ENCODE measurements at places on chromosomes 2 and 18. TPM values are rescaled to one million over a fixed set of nuclear protein-coding genes. Genes with fewer than 3 reads are reported as not detected.

DUSP19 gene
- 0.49 TPM for total RNA-seq

GYPC gene
- 50.1 TPM for total RNA-seq

ACADL gene
- not detected for total RNA-seq

ANKRD62 gene
- not detected for total RNA-seq

TP53I3 gene
- 6.3 TPM for total RNA-seq

THADA gene
- total RNA-seq: 43.2 TPM

TCF23 gene
- total RNA-seq: 0.07 TPM

LOXL3 gene
- 1.4 TPM for total RNA-seq

CREG2 gene
- total RNA-seq: not detected

TUBA4A gene
- total RNA-seq: 192 TPM

CFAP210 gene
- total RNA-seq: not detected

IL37 gene
- total RNA-seq: not detected

ICA1L gene
- 7.3 TPM for total RNA-seq

- H3K4me1 ChIP-seq: peaks cover 11% of the 10 kb centered on the region
- DNase-seq: no peak
- H3K4me3 ChIP-seq: no peak overlapping the region
Observed at GRCh38 chr2:232412986-232413385, 6.3 kb downstream of the ALPG start.

GRCh38 chr2:181262782-181263181 is 194.4 kb upstream of the ITGA4 start:
- DNase-seq: no peak
- H3K4me1 ChIP-seq: peaks cover 2% of the 10 kb centered on the region
- H3K27ac ChIP-seq: no peak overlapping the region
- no peaks in the 10 kb centered on the region for H3K36me3 ChIP-seq

- no peaks in the 10 kb centered on the region for H3K36me3 ChIP-seq
- no peak for DNase-seq
- peaks cover 77% of the 10 kb centered on the region for H3K4me1 ChIP-seq
- no peaks in the 10 kb centered on the region for H3K27me3 ChIP-seq
Observed at GRCh38 chr2:459931-460330, 172.0 kb upstream of the ALKAL2 start.

DNA sequence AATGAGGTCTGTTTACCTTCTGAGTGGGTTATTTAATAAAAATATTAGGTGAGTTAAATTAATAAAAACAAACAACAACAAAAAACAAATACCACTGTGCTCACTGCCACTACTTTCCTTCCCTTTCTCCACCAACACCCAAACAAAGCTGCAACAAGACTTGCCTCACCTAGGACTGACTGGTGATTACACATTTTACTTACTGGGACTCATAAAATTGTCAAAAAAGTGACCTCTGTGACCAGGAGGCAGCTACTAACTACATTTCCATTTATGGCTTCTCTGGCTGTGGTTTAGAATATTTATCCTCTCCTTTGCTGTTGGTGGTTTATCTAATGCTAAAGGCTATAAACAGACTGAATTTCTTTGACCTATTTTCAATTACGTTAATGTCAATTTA is 39.8 kb downstream of the EFEMP1 start:
- DNase-seq: no peak
- no peaks in the 10 kb centered on the region for H3K4me1 ChIP-seq
- no peak overlapping the region for H3K4me3 ChIP-seq
- H3K36me3 ChIP-seq: no peaks in the 10 kb centered on the region
- H3K27me3 ChIP-seq: no peaks in the 10 kb centered on the region

DNA sequence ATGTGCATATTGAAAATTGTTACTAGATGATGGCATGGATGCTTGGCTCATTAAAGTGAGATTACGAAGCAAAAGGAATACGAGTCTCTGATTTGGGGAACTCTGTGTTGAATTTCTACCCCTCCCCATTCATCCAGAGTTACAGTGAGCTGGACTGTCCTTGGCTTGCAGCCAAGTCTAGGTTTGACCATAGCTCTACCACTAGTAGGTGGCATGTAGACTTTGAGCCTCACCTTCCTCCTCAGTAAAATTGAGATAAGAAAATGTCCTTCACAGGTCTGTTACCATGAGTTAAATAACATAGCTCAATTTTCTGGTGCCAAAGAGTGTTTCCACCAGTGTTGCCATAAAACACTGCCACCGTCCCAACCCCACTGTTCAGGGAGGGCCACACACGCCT is 727.6 kb upstream of the ID2 start:
- H3K27ac ChIP-seq: no peak overlapping the region
- no peaks in the 10 kb centered on the region for H3K27me3 ChIP-seq
- no peaks in the 10 kb centered on the region for H3K4me1 ChIP-seq
- H3K4me3 ChIP-seq: no peak overlapping the region

GRCh38 chr2:73564986-73565385 is 77.2 kb downstream of the NAT8 start:
- H3K4me3 ChIP-seq: no peak overlapping the region
- H3K27me3 ChIP-seq: no peaks in the 10 kb centered on the region
- no peaks in the 10 kb centered on the region for H3K4me1 ChIP-seq
- H3K27ac ChIP-seq: no peak overlapping the region
- DNase-seq: no peak

- peaks cover 18% of the 10 kb centered on the region for H3K27me3 ChIP-seq
- peaks cover 5% of the 10 kb centered on the region for H3K36me3 ChIP-seq
- no peak for DNase-seq
- no peak overlapping the region for H3K27ac ChIP-seq
Observed at GRCh38 chr18:57806978-57807285, 3.8 kb upstream of the ATP8B1 start.

DNA sequence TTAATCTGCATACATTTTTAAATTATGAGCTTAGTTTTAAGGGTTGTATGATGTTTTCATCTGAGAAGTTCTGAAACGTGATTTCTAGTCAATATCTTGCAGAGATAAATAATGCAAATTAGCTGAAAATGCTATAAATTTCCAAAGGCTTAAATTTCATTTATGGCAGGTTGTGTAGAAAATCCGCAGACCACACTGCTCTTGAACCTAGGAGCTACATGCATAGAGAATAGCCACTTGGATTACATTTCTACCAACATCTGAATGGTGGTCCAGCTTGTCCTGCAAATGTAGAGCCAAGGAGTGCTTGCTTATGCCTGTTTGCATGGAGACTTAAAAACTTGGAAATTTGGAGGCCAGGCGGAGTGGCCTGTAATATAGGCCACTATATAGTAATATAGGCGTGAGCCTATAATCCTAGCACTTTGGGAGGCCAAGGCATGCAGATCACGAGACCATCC is 6.8 kb downstream of the MAT2A start:
- peaks cover 89% of the 10 kb centered on the region for H3K36me3 ChIP-seq
- no peak overlapping the region for H3K27ac ChIP-seq
- H3K4me3 ChIP-seq: no peak overlapping the region
- DNase-seq: no peak
- no peaks in the 10 kb centered on the region for H3K27me3 ChIP-seq

GRCh38 chr2:230721712-230722111 is 9.1 kb downstream of the CAB39 start:
- H3K4me3 ChIP-seq: peak overlapping the region; percentile 13
- no peak for DNase-seq
- no peaks in the 10 kb centered on the region for H3K27me3 ChIP-seq
- peak overlapping the region; percentile 72 for H3K27ac ChIP-seq

GRCh38 chr2:232502911-232503808 is 15.5 kb upstream of the ECEL1 start:
- peak; percentile 39 for DNase-seq
- peaks cover 45% of the 10 kb centered on the region for H3K27me3 ChIP-seq
- no peak overlapping the region for H3K27ac ChIP-seq
- H3K4me3 ChIP-seq: peak overlapping the region; percentile 50
- H3K36me3 ChIP-seq: no peaks in the 10 kb centered on the region

DNA sequence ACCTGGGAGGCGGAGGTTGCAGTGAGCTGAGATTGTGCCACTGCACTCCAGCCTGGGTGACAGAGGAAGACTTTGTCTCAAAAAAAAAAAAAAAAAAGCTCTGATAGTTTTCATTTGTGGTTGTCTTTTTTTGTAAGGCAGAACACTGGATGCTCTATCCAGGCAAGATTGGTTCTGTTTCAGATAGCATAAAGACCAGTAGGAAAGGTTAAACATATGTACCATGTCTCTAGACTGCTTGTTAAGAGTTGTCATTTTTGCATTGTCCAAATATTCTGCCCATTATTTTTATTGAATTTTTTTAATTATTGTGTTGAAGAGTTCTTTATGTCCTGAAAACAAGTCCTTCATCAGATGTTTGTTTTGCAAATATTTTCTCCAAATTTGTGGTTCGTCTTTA is 60.0 kb downstream of the NCOA1 start:
- H3K27ac ChIP-seq: no peak overlapping the region
- H3K4me3 ChIP-seq: no peak overlapping the region
- H3K27me3 ChIP-seq: no peaks in the 10 kb centered on the region
- peaks cover 33% of the 10 kb centered on the region for H3K36me3 ChIP-seq

GRCh38 chr2:105517814-105518705 is 119.2 kb upstream of the FHL2 start:
- DNase-seq: no peak
- H3K4me1 ChIP-seq: no peaks in the 10 kb centered on the region
- no peaks in the 10 kb centered on the region for H3K36me3 ChIP-seq
- H3K27ac ChIP-seq: no peak overlapping the region

GRCh38 chr2:178550352-178550751 is 70.1 kb downstream of the PLEKHA3 start:
- no peak overlapping the region for H3K27ac ChIP-seq
- peaks cover 3% of the 10 kb centered on the region for H3K4me1 ChIP-seq
- peaks cover 92% of the 10 kb centered on the region for H3K36me3 ChIP-seq
- H3K4me3 ChIP-seq: no peak overlapping the region
- no peaks in the 10 kb centered on the region for H3K27me3 ChIP-seq

- no peak overlapping the region for H3K27ac ChIP-seq
- H3K27me3 ChIP-seq: peaks cover 24% of the 10 kb centered on the region
- H3K4me3 ChIP-seq: no peak overlapping the region
- H3K36me3 ChIP-seq: no peaks in the 10 kb centered on the region
- H3K4me1 ChIP-seq: no peaks in the 10 kb centered on the region
Observed at GRCh38 chr2:20217041-20217970, 7.6 kb downstream of the SDC1 start.

DNA sequence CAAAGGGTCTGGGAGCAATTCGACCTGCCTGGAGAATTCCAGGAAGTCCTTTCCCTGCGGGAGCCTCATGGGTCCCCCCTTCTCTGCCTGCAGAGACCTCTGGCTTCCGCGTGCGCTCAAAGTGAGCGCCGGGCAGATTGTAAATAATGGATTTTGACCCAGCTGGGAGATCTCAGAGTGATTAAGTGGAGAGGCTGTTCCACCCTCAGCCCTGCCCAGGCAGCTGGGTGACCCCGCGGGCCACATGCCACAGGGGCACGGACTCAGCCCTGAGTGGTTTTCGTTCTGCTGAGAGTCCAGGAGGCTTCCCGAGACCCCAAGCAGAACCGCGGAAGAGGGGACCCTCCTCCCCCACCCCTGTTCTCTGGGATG is 1.2 kb downstream of the KCNG2 start:
- peaks cover 19% of the 10 kb centered on the region for H3K4me1 ChIP-seq
- H3K36me3 ChIP-seq: no peaks in the 10 kb centered on the region
- DNase-seq: no peak
- peaks cover 22% of the 10 kb centered on the region for H3K27me3 ChIP-seq
- peak overlapping the region; percentile 53 for H3K4me3 ChIP-seq

- H3K27ac ChIP-seq: no peak overlapping the region
- no peaks in the 10 kb centered on the region for H3K4me1 ChIP-seq
- H3K36me3 ChIP-seq: no peaks in the 10 kb centered on the region
- peaks cover 6% of the 10 kb centered on the region for H3K27me3 ChIP-seq
Observed at GRCh38 chr2:36333350-36334012, 22.1 kb upstream of the CRIM1 start.

- no peaks in the 10 kb centered on the region for H3K27me3 ChIP-seq
- H3K4me3 ChIP-seq: no peak overlapping the region
- H3K4me1 ChIP-seq: peaks cover 39% of the 10 kb centered on the region
Observed at GRCh38 chr2:68813596-68813995, 57.6 kb downstream of the BMP10 start.

GRCh38 chr2:95056461-95057459 is 31.3 kb downstream of the MAL start:
- peaks cover 2% of the 10 kb centered on the region for H3K4me1 ChIP-seq
- H3K4me3 ChIP-seq: no peak overlapping the region
- H3K27ac ChIP-seq: no peak overlapping the region
- H3K27me3 ChIP-seq: peaks cover 17% of the 10 kb centered on the region

DNA sequence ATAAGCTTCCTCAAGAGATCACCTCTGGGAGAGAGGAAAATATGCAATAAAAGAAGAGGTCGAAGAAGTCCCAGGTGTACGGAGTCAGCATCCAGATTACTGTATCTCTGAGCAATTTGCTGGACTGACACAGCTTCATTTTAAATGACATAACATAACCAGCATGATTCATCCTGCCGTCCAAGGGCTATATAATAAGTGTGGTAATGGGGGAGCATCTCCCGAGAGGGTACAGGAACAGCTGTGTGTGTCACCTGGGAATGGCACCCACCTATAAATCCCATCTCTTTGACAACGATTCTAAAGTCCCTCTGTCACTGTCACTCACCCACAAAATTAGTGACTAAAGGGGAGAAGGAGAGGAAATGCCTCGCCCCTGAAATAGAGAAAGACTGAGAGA is 19.3 kb upstream of the FZD7 start:
- H3K27ac ChIP-seq: no peak overlapping the region
- peaks cover 46% of the 10 kb centered on the region for H3K27me3 ChIP-seq
- H3K4me3 ChIP-seq: no peak overlapping the region
- DNase-seq: no peak
- H3K4me1 ChIP-seq: no peaks in the 10 kb centered on the region
- no peaks in the 10 kb centered on the region for H3K36me3 ChIP-seq

- no peak overlapping the region for H3K27ac ChIP-seq
- H3K36me3 ChIP-seq: peaks cover 57% of the 10 kb centered on the region
- H3K27me3 ChIP-seq: no peaks in the 10 kb centered on the region
- no peaks in the 10 kb centered on the region for H3K4me1 ChIP-seq
- H3K4me3 ChIP-seq: no peak overlapping the region
Observed at GRCh38 chr2:200993097-200993496, 29.6 kb upstream of the ORC2 start.

- H3K4me3 ChIP-seq: peak overlapping the region; percentile 24
- no peaks in the 10 kb centered on the region for H3K27me3 ChIP-seq
- peaks cover 84% of the 10 kb centered on the region for H3K4me1 ChIP-seq
- DNase-seq: no peak
- H3K36me3 ChIP-seq: peaks cover 17% of the 10 kb centered on the region
Observed at GRCh38 chr18:54217624-54218023, 6.8 kb downstream of the MBD2 start.

DNA sequence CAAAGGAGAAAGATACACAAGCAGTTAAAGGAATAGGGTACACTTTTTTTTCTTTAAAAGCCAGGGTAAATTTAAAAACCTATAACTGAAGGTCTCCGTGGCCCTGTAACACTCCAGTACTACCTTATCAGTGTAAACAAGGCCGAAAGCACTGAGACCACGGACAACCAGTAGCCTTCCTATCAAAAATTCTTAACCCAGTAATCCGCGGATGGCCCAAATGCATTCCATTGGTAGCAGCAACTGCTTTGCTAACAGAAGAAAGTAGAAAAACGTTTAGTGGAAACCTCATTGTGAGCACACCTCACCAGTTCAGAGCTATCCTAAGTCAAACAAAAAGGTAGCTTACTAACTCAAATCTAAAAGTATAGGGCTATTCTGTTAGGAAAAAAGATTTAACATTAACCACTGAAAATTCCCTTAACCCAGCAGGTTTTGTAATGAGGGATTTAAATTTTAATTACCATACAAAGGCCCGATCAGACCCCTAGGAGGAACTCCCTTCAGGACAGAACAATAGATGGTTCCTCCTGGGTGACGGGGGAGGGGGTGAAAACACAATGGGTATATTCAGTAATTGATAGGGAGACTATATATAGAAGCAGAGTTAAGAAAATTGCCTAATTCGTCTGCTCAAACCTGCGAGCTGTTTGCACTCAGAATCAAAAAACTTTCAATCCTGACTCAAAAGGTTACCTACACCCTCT is 50.8 kb upstream of the CWC22 start:
- H3K4me3 ChIP-seq: no peak overlapping the region
- no peaks in the 10 kb centered on the region for H3K4me1 ChIP-seq
- H3K27ac ChIP-seq: no peak overlapping the region
- no peaks in the 10 kb centered on the region for H3K36me3 ChIP-seq

Measured in activated B cell treated with CpG ODN at 0.5 μM for 24 hours (primary cell).